ENCODE measurements at places on chromosomes 6 and 20.

DNA sequence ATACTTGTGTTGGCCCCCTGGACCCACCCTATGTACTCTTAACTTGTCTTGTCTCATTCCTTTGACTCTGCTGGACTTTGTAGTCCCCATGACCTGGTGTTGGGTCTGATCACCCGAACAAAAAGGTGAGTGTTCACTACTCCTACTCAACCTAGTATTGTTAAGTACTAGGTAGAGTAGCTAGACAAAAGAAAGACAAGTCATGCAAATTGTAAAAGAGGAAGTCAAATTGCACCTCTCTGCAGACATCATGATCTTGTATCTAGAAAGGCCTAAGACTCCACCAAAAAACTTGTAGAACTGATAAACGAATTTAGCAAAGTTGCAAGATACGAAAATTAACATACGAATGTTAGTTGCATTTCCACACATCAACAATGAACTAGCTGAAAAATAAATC lies 35.7 kb upstream of the ZNF391 start:
- no peak for DNase-seq

GRCh38 chr20:9214685-9215084 lies 145.8 kb downstream of the PLCB4 start:
- DNase-seq = no peak

DNA sequence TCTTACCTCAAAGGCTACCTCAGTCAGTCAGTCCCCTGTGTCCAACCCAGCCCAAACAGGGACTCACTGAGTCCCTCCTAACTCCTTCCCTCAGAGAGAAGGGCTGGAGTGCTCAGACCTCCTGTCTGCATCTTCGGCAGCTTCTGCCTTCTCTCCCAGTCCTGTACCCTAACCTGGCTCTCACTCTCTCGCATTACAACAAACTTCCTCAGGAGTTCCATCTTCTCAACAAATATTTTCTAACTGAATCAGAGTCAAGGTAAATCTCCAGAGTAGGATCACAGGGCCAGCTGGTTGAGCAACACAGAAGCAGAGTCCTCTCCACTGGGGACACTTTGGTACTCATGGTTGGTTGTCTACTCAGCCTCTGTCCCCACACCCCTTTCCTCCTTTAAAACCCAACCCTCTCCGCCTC lies 92.3 kb downstream of the MRPL14 start:
- DNase-seq = no peak

- DNase-seq = no peak
Measured at GRCh38 chr20:23258747-23259121, 91.9 kb upstream of the NXT1 start.

DNA sequence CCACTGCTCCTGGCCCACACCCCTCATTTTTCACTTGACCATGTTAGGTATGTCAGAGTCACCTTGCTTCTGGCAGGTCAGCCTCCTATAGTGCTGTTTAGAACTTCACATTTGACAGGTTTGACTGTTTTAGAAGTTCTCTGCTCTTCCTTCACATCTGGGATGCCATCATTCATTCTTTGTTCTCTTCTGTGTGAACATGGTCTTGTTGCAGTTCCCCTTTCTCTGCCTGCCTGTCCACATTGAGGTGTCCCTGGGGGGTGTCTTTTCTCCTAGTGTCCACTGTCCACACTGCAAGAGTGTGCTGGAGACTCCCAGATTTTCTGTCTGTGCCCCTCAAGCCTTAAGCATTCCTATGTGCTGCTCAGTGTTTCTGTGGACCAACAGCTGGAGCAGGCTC lies 89.5 kb downstream of the JARID2 start:
- no peak for DNase-seq
